ENCODE measurements at places on chromosomes 5 and 9.

- DNase-seq, result no peak
Measured at GRCh38 chr5:64269164-64269563, 103.5 kb downstream of the RNF180 start.

DNA sequence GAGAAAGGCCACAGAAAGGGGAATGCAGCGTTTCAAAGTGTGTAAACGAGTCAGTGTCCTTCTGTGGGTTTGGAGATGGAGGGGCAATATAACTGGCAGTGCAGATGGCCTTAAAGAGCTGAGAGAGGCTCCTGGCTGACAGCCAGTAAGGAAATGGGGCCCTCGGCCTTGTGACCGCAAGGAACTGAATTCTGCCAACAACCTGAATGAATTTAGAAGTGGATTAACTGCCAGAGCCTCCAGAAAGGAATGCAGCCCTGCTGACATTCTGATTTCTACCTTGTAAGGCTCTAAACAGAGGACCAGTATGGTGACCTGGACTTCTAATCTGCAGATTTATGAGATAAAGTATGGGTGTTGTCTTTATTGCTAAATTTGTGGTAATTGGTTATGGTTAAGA, 17.5 kb upstream of the NREP start:
- no peak for DNase-seq

DNA sequence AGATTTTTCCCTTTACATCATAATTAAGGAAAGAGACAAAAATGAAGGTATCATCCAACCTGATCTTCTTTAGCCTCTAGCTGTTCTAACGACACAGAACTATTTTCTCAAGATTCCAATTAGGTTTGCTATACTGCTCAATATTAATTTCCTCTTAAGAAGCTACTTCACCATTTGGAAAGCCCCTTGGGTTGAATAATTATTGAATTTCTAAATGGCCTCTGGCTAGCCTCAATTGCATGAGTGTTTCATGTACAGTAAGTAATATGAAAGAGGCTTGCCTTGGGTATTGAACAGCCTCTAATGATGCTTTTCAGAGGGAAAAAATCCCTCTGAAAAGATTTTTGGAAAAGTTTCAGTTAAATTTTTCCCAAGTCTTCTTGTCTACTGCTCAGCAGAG, 3.7 kb upstream of the MOB3B start:
- no peak for DNase-seq

- no peak for DNase-seq
Measured at GRCh38 chr5:15611008-15611407, 111.0 kb downstream of the FBXL7 start.

DNA sequence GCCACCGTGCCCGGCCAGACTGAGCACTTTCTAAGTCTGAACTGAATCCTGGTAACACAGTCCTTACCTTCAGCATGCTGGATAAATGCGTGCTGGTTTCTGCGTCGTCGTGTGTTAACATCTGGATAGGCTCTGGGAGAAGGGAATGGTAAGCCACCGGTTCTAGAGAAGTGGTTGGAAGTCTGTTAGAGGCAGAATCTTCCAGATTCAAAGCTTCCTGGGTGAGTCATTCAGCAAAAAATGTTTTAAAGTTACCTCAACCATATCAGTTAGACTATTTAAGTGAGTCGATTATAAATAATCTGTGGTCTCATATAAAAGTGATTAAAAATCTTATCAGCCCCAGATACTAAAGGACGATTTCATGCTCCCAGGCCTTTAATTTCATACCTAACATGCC, 256.5 kb upstream of the NFIL3 start:
- DNase-seq, result no peak
